ENCODE measurements at places on chromosomes 7 and 10.

- no peak for DNase-seq
These were observed 51.7 kb downstream of the DAGLB start for GRCh38 chr7:6395898-6396595.

DNA sequence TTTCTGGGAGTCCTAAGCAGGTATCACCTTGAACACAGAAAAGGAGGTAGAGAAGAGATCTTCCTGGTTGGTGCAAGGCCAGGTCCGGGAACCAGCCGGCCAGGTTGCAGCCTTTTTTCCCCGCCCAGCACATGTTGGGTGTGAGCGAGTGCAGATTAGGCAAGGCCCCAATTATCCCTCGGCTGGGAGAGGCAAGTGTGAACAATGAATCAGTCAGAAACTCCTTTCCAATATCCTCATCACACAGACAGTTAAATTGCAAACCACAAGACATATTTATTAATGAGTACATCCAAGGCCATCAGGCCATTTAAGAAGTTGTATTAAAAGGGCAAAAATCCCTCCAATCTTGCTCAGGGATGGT is 115.0 kb upstream of the AFAP1L2 start:
- DNase-seq, result no peak

DNA sequence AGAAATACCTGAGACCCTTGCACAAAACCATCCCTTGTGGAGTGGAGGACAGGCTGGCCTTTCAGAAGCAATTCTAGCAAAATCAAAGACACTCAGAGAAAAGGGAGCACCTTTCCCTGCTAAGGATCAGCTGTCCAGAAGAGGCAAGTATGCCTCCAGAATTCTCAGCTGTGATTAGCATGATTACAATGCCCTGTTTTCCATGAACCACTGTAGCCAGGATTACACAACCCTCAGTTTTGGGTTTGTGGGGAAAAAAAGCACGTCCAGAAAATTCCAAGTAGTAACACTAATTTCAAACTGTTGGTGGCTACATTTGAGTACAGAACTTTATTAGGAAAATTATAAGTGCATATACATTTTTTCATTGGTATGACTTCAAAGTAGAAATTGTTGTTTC is 15.0 kb downstream of the CXCL12 start:
- DNase-seq, result no peak

DNA sequence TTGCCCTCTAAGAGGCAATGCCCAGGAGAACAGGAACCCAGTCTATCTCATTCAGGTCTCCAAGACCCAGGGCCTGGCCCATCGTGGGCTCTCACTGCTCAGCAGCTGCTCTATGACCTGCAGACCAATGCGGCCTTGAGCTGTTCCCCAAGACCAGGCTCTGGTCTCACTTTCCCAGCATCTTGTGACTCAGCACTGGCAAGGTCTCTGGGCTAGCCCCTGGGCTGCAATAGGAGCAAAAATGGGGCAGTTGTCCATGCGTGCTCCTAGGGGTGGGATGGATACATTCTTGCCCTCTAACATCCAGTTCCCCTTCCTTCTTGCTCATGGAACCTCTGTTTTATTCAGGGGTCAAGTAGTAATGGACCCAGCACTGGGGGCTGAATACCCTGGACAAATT is 13.5 kb downstream of the GCK start:
- no peak for DNase-seq

DNA sequence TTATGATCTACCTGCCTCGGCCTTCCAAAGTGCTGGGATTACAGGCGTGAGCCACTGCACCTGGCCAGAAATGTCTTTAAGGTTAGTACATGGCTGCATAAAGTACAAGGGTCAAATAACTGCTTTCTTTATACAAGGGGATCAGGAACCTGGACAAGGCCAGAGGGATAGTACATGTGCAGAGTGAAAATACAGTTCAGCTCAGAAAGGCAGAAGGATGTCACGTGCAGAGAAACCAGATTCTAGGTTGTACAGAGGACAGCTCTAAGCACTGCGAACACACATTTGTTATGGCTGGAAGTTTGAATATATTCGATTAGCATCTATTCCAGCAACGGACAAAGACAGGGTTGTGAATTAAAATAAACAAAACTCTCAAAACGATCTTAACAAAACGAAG is 6.0 kb upstream of the RSBN1L start:
- no peak for DNase-seq

GRCh38 chr7:140621401-140622021 is 19.1 kb downstream of the DENND2A start:
- no peak for DNase-seq

DNA sequence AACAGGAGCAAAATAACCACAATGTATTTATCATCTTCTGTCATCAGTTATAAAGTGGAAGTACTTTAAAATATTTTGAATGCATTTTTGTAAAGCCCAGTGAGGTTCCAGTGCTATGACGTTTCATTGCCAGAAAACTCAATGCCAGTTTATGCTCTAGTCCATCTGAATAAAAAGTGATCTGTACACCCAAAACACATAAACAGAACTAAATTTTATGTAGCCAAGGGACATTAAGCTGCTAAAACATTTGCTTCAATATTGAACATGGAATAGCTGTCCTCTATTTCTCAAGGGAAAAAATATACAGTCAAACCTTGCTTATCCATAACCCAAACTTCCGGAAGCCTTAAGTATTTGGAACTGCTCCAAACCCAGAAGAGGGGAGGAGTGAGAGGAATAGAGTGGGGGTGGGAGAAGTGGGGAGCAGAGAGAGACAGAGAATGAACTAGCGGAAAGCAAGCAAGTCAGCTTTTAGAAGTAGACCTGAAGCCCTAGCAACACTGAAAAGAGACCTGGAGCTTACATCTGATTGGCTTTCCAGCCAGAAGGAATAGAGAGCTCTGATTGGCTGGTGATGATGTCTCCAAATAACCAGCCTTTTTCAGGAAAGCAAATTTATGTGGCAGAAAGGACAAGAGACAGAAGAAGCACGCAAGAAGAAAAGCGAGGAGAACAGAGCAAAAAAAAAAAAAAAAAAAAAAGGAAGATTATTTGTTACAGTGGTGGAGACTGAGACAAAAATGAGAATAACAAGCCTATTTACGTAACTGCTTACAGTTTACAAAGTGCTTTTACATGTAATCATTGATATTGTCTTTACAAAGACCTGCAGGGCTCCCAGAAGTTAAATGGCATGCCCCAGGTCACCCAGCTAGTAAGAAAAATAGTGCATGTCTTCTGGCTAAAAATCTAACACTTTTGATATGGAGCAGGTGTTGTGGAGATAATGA is 196.0 kb downstream of the RNLS start:
- DNase-seq, result peak; percentile 40

DNA sequence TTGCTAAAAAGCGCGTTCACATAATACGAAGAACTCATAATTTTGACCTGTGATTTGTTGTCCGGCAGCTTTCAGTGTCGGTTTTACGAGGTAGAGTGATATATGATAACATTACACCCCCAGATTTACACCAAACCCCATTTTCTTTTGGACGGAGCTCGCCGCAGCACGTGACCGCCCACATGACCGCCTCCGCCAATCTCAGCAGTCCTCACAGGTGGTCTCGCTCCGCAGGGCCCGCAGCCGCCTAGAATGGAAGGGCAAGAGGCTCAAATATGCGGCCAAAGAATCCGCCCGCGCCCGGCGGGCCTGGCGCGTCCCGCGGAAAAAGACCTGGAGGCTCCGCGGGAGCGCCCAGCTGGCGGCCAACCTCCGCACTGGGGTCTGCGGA is at the start of gene HOXA7:
HOXA7 (minus strand) TSS at position 168 of the 391 bp plus-strand sequence; CDS start at position 38, 130 bp downstream.
- no peak for DNase-seq

GRCh38 chr10:20839141-20839540 is 58.0 kb downstream of the NEBL start:
- DNase-seq, result no peak

- DNase-seq, result no peak
These were observed 136.4 kb upstream of the ASAH2 start for GRCh38 chr10:50387732-50388073.

All from SK-N-MC (cell line).